ENCODE measurements at places on chromosomes 12 and 14.

DNA sequence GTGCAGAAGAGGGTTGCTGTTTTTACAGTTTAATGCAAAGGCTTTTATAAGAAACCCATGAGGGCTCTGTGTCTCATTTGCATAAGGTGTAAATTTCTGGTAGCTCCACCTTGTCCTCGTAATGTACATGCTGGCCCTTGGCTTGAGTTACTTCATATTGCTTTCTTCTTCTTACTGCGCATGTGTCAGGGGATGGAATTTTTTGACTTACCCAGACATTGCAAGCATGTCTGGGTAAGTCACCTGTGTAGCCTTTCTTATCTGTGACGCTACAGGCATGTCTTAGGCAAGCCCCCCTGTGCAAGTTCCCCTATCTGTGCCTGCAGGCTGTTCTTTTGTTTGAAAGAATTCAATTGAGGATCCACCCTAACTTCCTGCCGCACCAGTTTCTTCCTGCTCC, 274.2 kb downstream of the ETNK1 start:
- DNase-seq: no peak

GRCh38 chr12:25764892-25765291, 193.6 kb upstream of the RASSF8 start:
- DNase-seq: no peak

GRCh38 chr12:20557096-20557495, 138.0 kb upstream of the SLCO1C1 start:
- no peak for DNase-seq

GRCh38 chr12:2057041-2057794, 4.4 kb downstream of the CACNA1C start:
- DNase-seq: peak; percentile 56

GRCh38 chr12:89276860-89277259, 75.4 kb downstream of the DUSP6 start:
- no peak for DNase-seq

GRCh38 chr14:64680013-64680713, 24.1 kb upstream of the PLEKHG3 start:
- DNase-seq: no peak

GRCh38 chr14:59904184-59904583, 15.8 kb upstream of the LRRC9 start:
- no peak for DNase-seq

DNA sequence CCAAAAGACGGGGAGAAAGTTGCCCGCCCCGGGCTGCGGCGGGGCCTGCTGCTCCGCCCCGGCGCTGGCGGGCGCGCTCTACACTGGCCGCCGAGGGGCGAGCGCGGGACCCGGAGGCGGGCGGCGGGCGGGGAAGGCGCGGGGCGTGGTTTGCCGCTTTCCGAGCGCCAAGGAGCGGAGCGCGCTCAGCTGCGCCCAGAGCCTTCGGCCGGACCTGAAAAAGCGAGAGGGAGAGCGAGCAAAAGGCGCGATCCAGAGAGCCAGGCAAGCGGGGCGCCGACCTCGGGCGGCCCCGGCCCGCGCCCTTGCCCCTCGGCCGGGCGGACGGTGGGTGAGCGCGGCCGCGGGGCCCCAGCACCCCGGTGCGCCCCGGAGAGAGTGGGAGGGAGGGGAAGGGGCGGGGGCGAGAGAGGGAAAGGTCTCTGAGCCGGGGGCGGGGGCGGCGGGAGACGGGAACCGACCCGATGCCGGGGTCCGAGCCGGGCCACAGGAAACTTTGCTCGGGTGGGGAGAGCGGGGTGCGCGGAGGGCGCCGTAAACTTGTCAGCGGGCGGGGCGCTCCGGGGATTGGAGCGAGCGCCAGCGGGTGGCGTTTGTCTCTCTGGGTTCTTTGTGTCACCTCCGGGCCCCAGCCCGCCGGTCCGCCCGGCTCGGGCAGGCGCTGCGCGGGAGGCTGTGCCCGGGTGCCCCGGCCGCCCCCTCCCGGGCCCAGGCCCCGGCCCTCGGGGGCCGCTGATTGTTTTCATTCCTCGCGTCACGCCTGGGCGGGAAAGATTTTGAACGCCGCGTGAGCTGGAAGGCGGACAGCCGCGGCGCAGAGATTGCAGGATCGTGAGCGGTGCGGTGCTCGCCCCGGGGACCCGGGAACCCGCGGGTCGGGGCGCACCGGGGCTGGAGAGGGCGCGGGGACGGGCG, at the start of gene SYNE2:
SYNE2 (plus strand) TSS at position 188 of the 915 bp plus-strand sequence. CDS start 56,145 bp downstream, outside the sequence.
- peak; percentile 73 for DNase-seq

DNA sequence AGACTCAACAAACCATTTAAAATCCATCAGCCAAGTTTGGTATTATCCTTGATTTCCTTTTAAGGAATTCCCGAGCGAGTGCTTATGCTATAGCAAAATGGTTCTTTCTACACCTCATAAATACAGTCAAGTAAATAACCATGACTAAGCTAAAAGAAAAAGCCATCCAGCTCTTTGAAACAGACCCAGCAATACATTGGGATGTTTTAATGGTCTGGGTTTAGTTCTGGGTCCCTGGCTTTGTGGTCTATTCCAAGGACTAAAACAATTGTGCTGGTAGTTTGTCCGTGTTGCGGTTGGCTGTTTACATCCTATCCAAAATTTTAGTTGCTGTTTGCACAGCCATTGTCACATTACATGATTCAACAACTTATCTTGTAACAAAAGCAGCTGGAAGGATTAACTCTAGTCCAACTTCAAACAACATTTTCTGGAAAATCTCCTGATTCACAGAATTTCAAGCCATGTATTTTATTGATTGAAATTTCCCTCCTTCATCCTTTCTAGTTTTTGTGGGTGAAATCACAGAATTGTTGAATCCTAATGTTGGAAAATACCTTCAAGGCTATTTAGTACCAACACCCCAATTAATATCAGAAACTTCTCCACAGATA, 19.6 kb downstream of the KLRB1 start:
- DNase-seq: no peak

DNA sequence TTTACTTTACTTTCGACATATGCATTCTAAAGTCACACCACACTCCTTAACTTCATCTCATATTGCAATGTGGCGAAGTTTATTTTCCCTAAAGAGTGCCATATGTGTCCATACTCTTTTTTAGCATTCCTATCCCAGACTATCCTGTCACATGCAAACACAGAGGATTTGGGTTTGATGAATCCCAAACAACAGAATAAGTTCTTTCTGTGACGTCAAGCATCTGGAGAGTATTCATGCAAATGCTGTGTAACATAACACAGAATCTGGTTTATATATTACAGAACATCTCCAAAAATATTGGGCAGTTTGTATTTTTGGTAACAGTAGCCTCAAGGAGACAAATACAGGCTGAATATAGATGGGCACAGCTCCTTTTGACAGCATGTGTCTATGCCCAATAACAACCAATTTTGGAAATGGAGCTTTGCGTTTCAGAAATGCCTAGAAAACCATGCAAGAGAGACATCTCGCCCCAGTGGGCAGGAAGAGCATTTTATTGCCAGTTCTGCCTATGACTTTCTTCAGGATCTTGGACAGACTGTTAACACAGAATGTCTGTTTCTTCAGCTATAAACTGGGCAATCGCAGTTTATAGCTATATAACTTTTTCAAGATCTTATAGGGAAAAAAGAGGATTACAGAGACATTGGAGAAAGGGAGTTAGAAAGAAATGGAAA, 190.8 kb downstream of the ADAMTS20 start:
- no peak for DNase-seq

DNA sequence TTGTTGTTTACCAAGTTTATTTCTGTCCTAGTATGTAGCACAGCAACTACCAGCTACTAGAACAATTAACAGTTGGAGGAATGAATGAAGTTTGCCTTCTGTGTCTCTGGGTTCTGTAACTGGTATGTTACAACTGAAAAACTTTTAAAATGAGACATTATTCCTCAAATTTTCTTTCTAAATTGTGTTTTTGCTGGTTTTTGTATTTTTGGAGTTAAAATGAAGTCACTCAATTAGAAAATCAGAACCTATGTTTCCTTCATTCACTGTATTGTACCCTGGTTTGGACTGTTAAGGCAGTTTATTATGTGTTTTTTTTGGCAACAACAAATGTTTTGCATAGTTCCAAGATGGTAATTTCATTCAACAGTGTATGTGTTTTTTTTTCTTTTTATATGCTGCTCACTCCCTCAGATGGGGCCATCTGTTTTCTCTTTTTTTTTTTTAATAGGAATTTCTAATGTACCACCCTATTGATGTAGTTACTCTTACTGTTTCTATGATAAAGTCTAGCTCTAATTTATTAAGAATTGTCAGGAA, 30.2 kb upstream of the EVL start:
- DNase-seq: no peak

DNA sequence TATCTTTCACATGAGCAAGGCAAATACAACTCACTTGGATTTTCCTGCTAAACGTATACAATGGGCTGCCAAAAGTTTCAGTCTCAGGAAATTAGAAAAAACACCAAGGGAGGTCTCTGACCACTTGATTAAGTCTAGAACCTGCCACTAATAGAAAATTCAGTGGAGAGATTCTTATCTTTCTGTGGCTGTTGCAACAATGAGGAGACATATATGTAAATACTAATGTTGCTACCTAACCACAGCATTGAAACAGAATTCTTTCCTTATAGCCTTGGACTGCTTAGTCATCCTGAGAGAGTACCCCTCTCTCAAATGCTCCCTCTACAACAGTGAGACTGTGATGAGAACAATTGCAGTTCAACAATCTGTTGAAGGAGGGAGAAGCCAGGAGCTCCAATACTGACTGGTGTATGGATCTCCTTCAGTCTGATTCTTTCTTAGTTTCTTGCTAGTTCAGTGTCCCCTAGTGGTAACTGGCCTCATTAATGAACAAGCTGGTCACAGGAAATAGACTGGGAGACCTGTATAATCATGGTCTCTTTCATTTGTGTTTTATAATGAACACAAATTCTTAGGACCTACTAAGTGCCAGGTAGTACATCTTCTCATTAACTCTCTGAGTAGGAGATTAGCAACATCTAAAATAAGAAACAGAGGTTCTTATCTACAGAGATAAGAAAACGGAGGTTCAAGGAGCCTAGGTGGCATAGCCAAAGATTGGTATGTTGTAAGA, 164.5 kb downstream of the SLC38A4 start:
- DNase-seq: peak; percentile 92

DNA sequence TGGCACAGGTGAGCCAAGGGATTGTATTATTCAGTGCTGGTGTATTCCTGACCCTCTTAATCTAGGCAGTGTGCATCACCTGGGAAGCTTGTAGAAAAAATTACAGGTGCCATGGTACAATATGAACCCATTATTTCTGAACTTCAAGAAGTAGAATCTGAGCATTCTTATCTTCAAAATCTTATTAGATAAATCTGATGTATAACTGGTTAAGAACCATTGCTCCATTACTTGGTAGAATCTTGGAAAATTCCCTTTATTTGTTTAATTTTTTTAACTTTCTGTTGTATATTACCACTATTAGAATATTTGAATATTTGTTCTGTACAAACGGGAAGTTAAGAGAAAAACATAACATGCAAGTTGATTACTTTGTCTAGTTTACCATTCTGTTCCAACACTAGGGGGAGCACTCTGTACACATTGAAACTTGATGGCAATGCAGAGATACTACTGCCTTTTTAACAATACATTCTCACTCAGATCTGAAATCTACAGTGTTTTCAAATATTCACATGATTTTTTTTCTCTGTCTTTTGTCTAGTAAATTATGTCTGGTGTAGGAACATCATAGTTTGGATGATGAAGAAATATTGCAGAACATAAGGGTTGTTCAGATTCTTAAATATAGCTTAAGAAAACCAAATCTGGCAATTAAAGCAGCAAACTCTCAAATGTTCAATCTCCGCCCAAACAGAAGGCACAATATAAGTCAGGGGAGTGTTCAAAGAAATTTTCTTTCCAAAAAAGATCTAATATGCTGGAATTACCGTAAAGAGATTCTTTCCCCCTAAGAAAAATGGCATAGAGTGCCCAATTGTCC, 196.6 kb downstream of the PCNX1 start:
- peak; percentile 68 for DNase-seq

- peak; percentile 86 for DNase-seq
Observed at GRCh38 chr12:62692884-62693283, 226.3 kb downstream of the MON2 start.

DNA sequence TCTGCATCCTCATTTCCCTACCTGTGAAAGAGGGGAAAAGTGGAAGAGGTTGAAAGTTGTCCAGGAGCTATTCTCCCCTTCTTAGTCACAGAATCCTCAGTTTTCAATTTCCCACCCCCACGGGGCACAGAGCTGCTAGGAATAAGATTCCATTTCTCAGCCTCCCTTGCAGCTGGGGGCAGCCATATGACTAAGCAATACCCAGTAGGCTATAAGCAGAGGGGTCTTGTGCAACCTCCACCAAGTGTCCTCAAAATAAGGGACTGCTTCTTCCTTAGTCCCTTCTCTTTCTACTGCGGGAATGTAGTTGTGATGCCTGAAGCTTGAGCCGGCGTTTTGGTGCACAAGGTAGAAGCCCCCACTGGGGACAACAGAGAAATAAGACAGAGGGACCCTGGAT, 40.9 kb downstream of the VWF start:
- DNase-seq: no peak

DNA sequence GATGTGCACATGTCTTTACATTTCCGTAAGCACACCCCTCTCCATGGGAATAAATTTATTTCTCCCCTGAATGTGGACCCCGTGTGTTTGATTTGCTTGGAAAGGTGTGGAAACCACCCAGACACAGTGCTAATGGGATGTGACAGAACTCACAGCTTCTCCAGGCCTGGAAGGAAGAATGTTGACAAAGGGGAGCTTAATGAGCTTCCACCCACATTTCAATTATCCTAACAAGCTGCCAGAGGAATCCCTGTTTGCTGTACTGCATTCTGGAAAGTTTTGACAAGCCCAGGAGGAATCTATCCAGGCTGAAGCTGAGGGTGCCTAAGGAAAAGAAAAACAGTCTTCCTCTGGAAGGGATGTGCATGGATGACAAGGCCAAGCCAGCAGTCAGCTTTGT, 51.2 kb upstream of the CCDC60 start:
- no peak for DNase-seq

DNA sequence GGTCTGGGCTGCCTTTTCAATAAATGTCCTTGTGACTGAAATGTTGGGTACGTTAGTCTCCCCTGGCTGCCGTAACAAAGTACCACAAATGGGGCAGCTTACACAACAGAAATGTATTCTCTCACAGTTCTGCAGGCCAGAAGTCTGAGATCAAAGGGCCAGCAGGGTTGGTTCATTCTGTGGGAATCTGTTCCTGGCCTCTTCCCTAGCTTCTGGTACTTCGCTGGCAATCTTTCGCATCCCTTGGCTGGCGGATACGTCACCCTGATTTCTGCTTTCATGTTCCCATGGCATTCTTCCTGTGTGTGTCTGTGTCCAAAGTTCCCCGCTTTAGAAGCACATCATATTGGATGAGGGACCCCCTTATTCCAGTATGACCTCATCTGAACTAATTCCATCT, 95.8 kb upstream of the NCOR2 start:
- no peak for DNase-seq

GRCh38 chr14:62084020-62084419, 321.8 kb downstream of the SNAPC1 start:
- DNase-seq: no peak

Measured in astrocyte of the spinal cord (primary cell).